ENCODE measurements at places on chromosomes 7 and 10.

DNA sequence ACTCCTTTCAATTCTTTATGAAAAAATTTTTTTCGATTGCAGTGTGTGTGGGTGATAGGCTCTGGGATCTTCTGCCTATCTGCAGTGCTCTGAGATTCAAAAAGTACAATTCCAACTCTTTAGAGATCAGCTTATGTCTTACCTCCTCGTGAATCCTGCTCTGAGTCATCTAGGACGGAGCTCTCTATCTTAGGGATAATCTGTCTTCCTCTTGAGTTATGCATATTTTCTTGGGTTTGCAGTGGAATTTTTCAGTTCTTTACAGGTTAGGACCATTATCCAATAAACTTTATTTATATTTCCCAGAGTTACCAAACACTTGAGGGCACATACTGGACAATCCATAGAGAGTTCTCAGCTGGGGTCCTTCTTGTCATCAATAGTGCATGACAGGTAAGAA, 428.6 kb downstream of the ACTR3B start:
- no peak for DNase-seq

- no peak for DNase-seq
These were observed 21.7 kb upstream of the MNX1 start for GRCh38 chr7:157032128-157032527.

- DNase-seq, result no peak
These were observed 9.0 kb downstream of the MTURN start for GRCh38 chr7:30143748-30144251.

DNA sequence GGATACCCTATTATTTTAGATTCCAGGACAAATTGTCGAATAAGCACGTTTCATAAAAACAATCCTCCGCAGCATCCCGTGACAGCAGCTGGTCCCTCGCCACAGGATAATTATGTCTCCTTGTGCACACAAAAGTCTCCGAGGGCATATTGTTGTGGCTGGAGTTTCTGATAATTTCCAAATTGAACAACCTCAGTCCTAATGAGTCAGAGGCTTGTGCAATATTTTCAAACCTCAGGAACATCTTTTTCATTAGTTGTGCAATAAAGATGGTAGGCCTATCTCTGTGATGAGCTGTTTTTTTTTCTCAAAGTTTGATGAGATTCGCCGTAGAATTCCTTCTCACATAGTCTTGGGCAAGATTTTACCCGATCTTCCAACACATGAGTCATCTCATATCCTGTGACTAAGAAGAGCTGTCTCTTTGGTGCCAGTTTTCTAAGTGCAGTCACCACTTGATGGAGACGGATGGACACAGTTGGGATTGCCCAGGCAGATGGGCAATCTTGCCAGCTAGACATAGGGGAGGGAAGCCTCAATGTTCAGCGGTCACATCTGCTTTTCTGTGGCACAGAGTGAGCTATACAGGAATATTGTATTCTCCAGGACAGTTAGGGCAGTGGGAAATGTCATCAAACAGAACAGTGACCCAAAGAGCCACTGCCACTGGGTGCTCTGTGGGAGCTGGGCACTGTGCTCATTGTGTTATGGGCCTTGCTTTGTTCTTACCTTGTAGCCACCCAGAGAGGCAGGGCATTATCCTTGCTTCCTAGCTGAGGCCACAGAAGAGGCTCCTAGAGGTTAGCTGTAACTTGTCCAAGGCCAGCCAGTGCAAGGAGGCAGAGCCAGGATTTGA, 7.8 kb downstream of the HTRA1 start:
- no peak for DNase-seq

- DNase-seq, result no peak
These were observed 16.0 kb upstream of the PRSS1 start for GRCh38 chr7:142733271-142733670.

Measured in stimulated activated CD4-positive, alpha-beta T cell treated with anti-CD3 and anti-CD28 coated beads, Interleukin-4, amount 100 ng/mL, for 4 hours (primary cell).